ENCODE measurements at places on chromosomes 2 and 18.
A peak's percentile ranks its signal among the peaks of the same experiment; 100 is the strongest.

GRCh38 chr2:197248623-197249022 lies 62.0 kb downstream of the ANKRD44 start:
- DNase-seq, result no peak

- DNase-seq, result no peak
Measured at GRCh38 chr2:47354013-47354847, 48.7 kb upstream of the MSH2 start.

DNA sequence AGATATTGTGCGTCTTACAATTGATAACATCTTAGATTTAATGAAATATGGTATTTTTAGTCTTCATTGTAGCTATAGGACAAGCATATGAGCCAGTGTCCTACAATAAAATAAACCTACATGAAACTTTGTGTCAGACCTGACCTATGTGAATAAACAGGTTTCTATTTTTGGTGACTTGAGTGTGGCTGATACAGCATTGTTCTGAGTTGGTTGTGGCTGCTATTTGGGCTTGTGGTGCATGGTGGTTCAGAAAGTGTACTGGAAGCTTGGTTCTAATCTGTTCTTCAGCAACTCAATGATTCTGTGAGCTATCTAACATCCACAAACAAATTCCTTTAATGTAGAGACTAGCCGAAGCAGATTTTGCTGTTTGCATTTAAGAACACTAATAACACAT lies 64.9 kb upstream of the MAP2 start:
- DNase-seq, result no peak

- DNase-seq, result no peak
Measured at GRCh38 chr2:238644095-238645081, 203.5 kb upstream of the TWIST2 start.

DNA sequence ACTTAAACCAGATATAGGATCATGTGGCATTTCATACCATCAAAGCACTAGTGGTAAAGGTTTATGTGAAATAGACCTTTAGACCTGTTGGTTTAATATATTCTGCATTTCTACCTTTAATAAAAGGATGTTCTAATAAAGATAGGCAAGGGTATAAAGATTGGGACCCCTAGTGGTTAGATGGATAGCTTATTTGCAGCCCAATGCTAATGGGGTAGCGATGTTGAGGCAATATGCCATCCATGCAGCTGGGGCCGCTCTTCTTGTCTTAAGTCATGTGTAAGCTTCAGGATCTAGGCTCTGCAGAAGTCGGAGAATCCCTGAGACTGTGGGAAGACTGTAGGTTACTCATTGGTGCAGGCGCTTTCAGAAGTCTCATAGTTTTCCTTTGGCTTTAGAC lies 114.9 kb downstream of the ICOS start:
- no peak for DNase-seq

DNA sequence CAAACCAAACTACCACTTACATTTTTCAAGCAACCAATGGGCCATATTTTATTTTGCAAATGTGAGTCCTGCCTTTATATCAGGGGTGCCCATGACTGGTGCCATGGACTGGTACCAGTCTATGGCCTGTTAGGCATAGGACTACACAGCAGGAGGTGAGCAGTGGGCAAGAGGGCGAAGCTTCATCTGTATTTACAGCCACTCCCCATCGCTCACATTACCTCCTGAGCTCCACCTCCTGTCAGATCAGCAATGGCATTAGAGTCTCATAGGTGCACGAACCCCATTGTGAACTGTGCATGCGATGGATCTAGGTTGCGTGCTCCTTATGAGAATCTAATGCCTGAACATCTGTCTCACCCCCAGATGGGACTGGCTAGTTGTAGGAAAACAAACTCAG lies 53.6 kb downstream of the CCDC68 start:
- no peak for DNase-seq

DNA sequence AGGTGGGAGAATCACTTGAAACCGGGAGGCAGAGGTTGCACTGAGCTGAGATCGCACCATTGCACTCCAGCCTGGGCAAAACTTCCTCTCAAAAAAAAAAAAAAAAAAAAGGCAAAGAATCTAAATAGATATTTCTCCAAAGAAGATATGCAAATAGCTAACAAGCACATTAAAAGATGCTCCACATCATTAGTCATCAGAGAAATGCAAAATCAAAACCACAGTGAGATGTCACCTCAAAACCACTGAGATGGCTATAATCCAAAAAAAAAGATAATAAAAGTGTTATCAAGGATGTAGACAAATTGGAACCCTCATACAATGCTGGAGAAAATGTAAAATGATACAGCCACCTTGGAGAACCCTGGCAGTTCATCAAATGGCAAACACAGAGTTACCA lies 8.4 kb downstream of the ST8SIA5 start:
- DNase-seq, result no peak

GRCh38 chr2:38620282-38620977 lies 17.7 kb upstream of the HNRNPLL start:
- no peak for DNase-seq

DNA sequence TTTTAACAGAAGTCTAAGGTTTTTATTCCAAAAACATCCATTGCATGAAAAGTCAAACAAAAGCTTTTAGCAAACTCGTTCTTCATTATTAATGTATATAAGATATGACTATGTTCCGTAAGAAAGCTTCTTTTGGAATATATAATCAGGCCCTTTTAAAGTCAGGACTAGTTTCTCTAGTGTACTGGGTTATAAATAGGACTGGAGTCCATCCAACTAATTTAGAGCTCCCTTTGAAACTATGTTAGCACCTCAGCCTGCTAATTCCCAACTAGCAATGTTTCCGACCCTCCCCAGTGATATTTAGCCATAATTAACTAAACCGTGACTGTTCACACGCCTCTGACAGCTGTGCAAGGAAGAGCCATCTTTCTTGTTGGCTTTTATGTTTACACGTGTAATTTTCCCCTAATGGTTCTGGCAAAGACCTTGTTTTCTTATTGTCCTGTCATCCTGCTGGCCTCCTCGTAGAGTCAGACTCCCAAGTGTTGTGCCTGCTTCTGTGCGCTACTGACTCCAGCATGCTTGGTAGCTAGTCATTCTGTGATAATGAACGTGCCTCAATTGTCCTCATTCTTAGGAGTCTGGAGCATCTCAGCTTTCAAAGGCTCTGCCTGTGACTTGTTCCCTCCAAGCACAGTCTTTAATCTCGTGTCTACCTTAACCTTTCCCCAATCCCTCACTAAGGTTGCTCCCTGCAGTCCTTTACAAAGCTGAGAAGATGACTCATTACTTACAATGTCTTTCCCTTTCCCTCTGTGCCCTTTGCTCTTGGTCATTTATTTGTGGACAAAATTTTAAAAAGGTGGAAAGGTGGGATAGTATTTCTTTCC lies 172.2 kb upstream of the RASGRP3 start:
- no peak for DNase-seq

DNA sequence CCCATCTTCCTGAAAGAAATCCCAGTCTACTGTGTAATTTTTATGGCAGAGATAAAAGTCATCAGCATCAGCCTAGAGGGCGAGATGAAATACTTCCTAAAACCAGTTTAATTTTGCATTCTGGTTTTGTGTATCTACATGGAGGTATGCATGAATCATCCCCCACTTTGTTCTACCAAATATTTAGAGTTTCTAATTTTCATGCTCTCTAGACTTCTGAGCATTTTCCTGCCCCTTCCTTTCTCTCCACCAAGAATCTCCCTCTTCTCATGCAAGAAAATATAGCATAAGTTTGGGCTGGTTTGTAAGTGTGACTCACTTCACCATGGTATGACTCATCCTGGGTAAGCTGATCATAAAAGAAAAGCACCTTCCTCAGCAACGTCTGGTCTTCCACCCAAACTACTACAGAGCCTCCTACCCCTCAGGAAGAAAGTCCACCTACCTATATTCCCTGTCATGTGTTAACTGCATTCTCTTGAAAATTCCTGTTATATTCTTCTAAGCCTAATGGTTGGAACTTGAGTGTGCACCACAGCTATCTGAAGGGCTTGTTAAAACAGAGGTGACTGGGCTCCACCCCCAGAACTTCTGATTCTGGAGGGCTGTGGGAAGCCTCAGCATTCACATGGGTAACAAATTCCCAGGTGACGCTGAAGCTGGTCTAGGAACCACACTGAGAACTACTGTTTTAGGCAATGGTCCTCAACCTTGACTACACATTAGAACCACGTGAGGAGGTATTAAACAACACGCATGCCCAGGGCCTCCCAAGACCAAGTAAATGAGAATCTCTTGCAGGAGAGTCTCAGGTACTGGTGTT lies 37.4 kb upstream of the RAPGEF4 start:
- DNase-seq, result no peak

GRCh38 chr2:46848447-46848846 lies 67.2 kb downstream of the MCFD2 start:
- no peak for DNase-seq

- no peak for DNase-seq
Measured at GRCh38 chr2:226694586-226695284, 104.9 kb downstream of the IRS1 start.

DNA sequence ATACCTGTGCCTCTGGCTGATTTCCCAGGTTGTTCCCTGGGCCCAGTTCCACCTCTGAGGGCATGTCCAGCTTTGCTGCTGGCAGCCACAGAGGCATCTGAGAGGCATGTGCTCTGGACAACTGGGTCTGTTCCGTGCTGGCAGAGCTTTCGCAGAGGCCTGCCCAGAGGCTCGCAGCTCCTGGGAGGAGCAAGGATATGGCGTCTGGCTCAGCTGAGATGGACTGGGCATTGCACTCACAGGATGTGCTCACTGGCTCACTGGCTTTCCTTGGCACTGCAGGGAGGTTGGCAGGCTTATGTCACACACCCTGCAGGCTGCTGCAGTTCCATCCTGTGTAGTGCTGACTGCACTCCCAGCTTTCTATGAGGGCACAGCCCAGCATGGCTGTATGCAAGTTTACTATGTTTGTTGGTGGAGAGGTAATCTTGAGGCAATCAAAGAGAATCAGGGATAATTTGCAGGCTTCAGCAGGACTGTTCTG lies 172.3 kb downstream of the PRKCE start:
- peak; percentile 52 for DNase-seq

GRCh38 chr2:225766431-225766830 lies 366.9 kb downstream of the NYAP2 start:
- no peak for DNase-seq

DNA sequence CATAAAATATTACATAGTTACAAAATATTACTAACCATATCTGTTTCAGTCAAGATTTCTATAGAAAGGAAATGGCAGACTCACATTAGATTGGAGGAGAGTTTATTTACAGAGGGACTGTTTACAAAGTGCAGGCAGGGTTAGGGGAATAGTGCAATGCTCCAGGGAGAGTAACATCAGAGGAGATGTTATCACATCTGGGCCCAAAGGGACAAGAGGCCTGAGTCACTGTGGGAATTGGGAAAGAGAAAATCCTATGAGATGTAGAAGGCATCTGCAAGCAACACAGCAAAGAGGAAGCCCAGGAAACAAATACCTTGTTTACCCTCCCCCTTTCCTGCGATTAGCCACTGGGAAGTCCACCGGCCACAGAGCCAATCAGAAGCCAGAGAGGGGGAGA lies 227.3 kb upstream of the TANK start:
- no peak for DNase-seq

GRCh38 chr2:774436-774835 lies 97.2 kb upstream of the TMEM18 start:
- DNase-seq, result no peak

- peak; percentile 51 for DNase-seq
Measured at GRCh38 chr18:44680273-44681075, at the start of gene SETBP1. TSS of gene SETBP1 (plus strand) at chr18:44680888. CDS start at chr18:44701347, 20,459 bp downstream.

Data from thoracic aorta (tissue), 2 donors.